CMK (cell line): ENCODE measurements at places on chromosomes 6 and 20.

- no peak for DNase-seq
Measured at GRCh38 chr20:61346996-61347395, 94.9 kb downstream of the CDH4 start.

- no peak for DNase-seq
Measured at GRCh38 chr6:4055420-4056041, 23.4 kb downstream of the FAM217A start.

DNA sequence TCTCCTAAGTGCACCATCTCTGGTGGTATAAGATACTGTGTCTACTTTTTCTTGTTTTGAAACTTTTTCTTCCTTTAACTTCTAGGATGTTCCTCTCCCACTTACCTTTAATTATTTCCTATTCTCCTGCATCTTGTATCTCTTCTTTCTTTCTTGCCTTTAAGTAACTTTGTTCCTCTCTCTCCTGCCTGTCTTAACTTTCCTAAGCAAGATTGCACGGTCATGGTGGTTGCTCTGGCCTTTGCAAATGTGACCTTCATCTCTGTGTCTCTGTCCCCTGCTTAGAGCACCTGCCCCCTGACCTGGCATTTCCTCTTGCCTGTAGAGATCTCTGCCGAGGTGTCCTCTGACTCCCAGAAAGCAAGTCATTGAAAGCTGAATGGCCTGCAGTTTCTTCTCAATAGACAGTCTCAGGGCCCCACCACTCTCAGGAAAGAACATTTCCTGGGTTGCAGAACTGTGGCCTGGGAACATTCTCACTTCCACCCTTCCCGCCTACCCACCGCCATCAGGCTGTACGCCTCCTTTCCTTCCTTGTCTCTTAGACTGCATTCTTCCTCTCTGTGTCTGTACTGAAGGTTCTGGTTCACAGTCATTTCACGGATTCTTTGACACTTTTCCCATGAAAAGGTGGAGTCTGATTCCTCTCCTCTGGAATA lies 12.8 kb downstream of the ZDHHC14 start:
- no peak for DNase-seq

GRCh38 chr6:136228814-136229213 lies 21.3 kb downstream of the MTFR2 start:
- DNase-seq: no peak

- DNase-seq: no peak
Measured at GRCh38 chr6:73078908-73079610, 146.2 kb downstream of the KHDC1L start.

GRCh38 chr6:38687043-38687353 lies 15.9 kb downstream of the GLO1 start:
- no peak for DNase-seq

- DNase-seq: no peak
Measured at GRCh38 chr20:32522526-32522775, 62.7 kb downstream of the NOL4L start.

- no peak for DNase-seq
Measured at GRCh38 chr20:51918561-51918960, 116.2 kb upstream of the SALL4 start.

DNA sequence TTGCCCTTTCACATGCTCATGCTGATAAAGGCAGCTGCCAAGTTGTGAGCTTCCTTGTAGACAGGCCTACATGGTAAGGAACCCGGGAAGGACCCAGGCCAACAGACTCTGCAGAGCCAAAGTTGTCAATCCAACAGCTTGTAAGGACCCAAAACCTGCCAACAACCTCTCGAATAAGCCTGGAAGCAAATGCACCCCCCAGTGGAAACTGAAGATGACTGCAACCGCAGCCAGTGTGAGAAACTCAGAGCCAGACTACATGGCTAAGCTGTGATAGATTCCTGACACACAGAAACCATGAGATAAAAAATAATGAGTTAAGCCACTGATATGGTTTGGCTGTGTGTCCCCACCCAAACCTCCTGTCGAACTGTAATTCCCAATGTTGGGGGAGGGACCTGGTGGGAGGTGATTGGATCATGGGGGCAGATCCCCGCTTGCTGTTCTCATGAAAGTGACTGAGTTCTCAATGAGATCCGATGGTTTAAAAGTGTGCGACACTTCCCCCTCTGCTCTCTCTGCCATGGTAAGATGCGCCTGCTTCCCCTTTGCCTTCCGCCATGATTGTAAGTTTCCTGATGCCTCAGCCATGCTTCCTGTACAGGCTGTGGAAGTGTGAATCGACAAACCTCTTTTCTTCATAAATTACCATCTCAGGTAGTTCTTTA lies 18.8 kb upstream of the CLPSL2 start:
- peak; percentile 27 for DNase-seq

- DNase-seq: no peak
Measured at GRCh38 chr6:40588480-40588879, 1.3 kb upstream of the LRFN2 start.

- DNase-seq: no peak
Measured at GRCh38 chr20:8128291-8129060, 3.6 kb upstream of the PLCB1 start.

- no peak for DNase-seq
Measured at GRCh38 chr6:155117256-155117655, 122.1 kb downstream of the TIAM2 start.

- DNase-seq: no peak
Measured at GRCh38 chr20:35562541-35563110, 20.7 kb downstream of the ERGIC3 start.

- no peak for DNase-seq
Measured at GRCh38 chr6:77089776-77090175, 373.5 kb downstream of the HTR1B start.

DNA sequence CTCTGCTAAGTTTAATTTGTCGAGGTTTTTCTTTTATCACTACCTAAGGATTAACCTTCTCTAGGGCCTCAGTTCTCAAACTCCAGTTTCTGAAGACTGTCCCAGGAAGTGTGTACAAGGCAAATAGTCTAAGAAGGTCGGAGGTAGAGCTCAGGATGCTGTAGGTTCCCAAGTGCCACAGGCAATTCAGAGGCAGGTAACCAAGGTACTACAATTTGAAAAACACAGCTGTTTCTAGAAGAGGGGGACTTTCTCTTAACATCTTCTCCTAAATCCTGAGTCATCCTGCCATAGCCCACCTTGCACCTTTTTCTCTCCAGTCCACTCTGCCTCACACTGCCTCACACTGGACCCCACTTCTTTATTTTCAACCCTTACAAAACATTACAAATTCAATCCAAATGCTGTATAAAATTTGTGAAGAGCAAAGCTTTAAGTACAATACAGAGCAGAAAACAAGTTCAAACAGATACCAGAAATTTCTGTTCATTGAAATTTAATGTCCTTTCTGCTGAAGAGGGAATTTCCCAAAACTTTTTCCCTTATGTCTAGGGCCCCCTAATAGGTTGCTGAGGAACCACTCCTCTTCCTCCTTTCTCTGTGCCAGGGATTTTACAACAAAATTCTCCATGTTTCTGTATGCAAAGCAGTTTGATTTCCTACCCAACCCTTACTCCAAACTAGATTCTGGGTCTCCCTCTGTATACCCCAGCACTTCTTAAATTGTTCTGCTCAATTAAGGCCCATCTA lies 43.0 kb downstream of the FRK start:
- DNase-seq: no peak

- no peak for DNase-seq
Measured at GRCh38 chr20:52817511-52817910, 154.6 kb upstream of the TSHZ2 start.

- DNase-seq: no peak
Measured at GRCh38 chr6:46653439-46654195, 842 bp downstream of the SLC25A27 start.
